Inflammatory macrophage treated with lipopolysaccharide for 1 hour (primary cell): ENCODE measurements at places on chromosomes 2 and 18.

- DNase-seq = no peak
These were observed 355.1 kb upstream of the ZC3H15 start for GRCh38 chr2:186130748-186131641.

GRCh38 chr2:126345691-126346090 lies 310.3 kb upstream of the GYPC start:
- DNase-seq = no peak

GRCh38 chr2:168241208-168241607 lies 6.2 kb downstream of the STK39 start:
- DNase-seq = no peak

GRCh38 chr18:58845928-58846724 lies 18.6 kb upstream of the ZNF532 start:
- DNase-seq = no peak

DNA sequence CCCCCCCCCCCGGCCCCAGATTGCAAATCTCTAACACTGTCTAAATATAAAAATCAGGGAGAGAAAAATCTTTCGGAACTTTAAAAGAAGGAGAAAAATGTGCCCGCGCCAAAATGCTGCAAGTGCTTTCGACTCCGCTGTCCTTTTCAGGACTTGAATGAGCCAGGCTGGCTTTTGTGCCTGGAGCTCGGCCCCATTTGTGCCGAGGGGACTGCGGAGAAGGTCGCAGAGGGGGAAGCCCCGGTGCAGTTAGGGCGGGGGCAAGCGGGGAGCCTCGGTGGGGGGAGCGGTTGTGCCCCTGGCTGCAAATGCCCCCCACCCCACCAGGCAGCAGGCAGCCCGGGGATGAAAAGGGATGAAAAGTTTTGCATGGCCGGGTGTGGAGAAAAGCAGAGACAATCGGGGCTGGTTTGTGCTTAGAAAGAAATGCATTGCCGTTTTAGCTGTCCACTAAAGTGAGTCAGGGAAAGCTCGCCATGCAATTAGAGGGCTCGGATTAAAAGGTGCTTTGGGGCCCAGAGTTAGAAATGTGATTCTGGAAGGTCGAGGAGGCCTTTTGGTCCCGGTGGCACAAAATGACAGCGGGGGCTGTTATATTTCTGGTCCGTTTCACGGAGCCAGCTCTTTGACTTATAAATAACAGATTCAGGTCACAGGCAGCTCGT lies 1.6 kb downstream of the INHBB start:
- no peak for DNase-seq

DNA sequence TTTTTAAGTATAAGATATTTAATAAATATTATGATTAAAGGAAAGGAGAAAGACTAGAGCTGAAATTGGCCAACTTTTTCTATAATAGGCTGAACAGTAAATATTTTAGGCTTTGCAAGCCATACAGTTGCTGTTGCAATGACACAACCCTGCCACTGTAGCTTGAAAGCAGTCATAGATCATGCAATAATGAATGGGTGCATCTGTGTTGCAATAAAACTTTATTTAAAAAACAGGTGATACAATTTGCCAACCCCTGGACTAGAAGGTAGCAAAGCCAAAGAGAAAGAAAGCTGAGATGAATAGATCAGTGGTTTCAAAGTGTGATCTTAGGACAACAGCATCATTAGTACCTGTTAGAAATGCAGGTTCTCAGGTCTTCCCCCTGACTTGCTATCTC lies 219.1 kb downstream of the SETBP1 start:
- no peak for DNase-seq

DNA sequence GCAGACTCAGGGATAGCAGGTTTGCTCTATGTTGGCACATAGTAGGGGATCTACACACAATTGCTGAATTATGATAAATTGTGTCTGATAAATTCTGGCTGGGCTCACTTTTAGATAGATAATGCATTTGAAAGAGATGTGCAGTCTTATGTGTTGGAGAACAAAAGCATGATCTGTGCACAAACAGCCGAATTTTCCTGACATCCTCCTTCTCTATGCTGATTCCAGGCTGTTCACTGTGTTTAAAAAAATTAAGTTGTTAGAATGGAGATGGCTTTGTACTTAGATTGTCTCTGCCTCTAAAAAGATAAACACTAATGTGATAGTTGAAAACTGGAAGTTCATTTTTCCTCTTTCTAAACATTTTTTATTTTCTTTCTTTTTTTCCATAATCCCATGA lies 2.1 kb downstream of the CERS6 start:
- no peak for DNase-seq

DNA sequence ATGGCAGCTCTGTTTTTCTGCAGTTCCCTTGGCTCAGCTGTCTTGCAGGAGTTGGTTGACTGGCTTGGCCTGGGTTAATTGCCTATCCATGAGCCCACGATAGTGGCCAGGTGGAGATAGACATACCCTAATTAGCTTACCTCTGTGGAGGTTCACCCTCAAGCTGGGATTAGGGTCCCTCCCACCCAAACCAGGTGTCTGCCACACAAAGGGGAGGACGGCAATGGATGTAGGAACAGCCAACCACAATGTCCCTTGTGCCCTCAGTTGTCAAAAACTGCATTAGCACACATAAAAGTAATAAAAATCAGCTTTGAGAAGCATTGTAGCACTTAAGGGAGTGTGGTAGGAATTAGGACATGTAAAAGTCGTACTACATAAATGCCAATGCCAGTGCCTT lies 4.2 kb downstream of the CYP27A1 start:
- DNase-seq = no peak

DNA sequence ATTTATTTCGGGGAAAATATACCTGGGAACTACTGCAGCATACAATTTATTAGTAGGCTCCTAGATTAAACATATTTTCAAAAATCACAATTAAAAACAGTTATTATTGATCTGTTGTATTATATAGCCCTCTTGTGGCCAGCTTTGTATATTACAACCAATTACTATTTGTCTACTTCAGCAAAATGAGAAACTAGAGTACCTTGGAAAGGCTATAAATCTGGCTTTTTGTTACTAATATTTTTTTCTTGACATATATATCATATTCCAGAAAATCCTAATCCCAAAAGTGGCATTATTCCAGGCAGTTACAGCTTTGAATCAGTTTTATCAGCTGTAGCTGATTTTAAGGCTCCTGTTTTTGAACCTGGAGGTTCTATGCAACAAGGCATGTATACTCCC lies 101.2 kb downstream of the UBR3 start:
- peak; percentile 68 for DNase-seq

DNA sequence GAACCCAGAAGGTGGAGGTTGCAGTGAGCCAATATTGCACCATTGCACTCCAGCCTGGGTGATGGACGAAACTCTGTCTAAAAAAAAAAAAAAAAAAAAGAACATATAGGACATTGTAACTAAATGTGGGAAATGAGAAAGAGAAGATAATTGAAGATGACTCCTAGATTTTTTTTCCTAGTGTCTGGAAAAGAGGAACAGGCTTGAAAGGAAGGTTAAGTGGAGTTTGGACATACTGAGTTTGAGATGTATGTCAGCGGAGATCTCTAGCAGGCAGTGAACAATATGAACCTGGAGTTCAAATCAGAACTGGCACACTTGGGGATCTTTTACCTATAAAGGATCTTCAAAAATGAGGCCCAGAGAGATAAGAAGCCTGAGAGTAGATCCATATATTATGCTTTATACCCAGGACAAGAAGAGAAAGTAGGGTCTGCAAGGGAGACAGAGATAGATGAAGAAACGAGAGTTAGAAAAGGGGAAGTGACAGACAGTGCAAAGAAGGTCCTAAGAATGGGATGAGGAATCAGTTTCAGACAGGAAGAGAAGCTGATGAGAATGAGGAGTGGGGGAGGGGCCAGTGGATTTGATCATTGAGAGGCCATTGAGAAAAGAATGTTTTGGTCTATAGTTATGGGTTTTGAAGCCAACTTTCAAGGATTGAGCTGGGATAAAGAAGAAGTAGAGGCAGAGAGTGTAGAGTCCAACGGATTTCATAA lies 46.9 kb upstream of the CD28 start:
- DNase-seq = peak; percentile 70

DNA sequence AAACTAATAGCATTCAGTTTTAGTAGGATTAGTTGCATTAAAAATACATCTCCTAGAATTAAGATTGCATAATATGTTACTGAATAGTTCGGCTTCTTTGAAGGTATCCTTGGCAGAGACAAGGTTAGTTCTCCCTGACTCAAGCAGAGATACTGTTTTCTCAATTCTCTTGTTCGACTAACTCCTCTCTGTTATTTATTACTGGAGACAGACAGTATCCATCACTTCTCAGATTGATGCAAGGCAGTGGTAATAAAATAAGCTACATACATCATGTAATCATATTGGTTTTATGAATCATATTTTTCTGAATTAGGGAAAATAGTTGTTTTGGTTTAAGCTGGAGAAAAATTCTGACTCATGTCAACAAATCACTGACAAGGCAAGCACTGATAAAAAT lies 134.8 kb downstream of the SLC8A1 start:
- no peak for DNase-seq

- no peak for DNase-seq
These were observed 101.8 kb upstream of the NPAS2 start for GRCh38 chr2:100718065-100718629.

- no peak for DNase-seq
These were observed 25.6 kb upstream of the GTF2A1L start for GRCh38 chr2:48592067-48592466.

GRCh38 chr18:57920036-57920435 lies 116.9 kb upstream of the ATP8B1 start:
- no peak for DNase-seq

- DNase-seq = no peak
These were observed 625.6 kb downstream of the EPHA4 start for GRCh38 chr2:220946552-220946951.

- no peak for DNase-seq
These were observed 1018.9 kb upstream of the ZEB2 start for GRCh38 chr2:145538661-145539350.

GRCh38 chr18:58196881-58197872 lies 153.2 kb downstream of the NEDD4L start:
- no peak for DNase-seq

- no peak for DNase-seq
These were observed 68.1 kb upstream of the CTAGE1 start for GRCh38 chr18:22485808-22486244.

DNA sequence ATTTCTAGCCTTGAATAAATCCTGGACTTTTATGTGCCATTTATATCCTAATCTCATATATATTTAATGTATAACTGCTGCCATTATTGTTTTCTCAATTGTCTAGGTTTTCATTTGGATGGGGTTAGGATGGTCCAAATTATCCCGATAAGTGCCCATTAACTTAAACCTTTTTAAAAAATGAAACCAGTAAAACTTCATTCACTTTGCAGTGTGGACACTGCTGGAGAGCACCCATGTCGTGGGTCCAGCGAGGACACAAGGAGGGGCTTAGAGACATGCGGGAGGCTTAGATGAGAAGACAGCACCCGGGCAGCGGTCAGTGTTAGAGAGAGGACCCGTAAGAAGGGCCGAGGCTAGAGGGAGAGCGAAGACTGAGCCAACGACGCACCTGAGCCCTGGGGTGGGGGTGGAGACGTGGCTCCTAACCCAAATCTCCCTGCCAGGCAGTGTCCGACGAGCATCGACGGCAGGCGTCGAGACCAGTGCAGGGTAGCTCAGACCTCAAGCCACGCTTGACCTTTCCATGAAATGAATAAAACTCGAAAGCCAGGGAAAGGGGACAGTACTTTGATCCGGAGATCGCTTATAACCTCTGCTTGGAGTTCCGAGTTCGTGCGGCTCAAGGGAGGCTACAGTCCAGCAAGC lies 9.0 kb upstream of the EN1 start:
- no peak for DNase-seq

DNA sequence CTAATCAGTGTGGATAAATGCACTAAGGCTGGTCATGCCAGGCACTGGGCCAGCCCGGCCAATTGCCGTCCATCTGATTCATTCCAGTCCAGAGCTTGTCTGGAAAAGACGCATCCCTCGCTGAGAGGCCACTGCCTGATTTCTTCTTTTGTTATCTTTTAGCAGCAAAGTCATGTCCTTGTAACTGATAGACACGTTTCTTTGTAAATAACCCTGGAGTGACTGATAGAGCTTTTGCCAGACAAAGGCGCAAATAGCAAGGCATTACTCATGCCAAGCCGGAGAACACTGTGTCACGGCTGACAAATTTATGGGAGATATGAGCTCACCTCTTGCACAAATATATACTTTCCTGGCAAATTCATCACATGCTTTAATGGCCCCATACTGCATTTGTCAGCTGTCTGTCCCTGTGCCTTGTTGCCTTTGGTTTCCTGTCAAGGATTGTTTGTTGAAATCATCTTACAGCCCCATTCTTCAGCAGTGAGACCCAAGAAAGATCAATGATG lies 164.4 kb downstream of the ETAA1 start:
- no peak for DNase-seq

- no peak for DNase-seq
These were observed 33.8 kb upstream of the HNRNPA3 start for GRCh38 chr2:177178797-177179196.

DNA sequence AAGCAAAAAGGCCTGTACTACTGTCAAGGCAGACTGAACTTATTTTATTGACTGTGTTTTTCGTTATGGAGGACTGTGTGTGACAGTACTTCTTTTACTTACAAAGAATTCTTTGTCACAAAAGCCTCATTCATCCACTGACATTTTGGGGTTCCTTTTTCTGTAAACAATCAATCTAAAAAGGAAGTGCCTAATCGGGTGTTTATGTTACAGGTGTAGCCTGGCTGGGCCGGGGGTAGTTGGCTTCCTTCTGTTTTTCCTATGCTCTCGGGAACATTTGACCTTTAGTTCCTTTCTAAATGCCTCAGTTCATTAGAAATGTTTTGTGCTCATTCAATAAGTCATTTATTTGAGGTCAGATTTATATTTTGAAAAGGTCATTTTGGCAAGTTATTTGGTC lies 8.3 kb downstream of the ZCCHC2 start:
- no peak for DNase-seq

GRCh38 chr2:141957827-141958450 lies 172.9 kb downstream of the LRP1B start:
- DNase-seq = no peak

DNA sequence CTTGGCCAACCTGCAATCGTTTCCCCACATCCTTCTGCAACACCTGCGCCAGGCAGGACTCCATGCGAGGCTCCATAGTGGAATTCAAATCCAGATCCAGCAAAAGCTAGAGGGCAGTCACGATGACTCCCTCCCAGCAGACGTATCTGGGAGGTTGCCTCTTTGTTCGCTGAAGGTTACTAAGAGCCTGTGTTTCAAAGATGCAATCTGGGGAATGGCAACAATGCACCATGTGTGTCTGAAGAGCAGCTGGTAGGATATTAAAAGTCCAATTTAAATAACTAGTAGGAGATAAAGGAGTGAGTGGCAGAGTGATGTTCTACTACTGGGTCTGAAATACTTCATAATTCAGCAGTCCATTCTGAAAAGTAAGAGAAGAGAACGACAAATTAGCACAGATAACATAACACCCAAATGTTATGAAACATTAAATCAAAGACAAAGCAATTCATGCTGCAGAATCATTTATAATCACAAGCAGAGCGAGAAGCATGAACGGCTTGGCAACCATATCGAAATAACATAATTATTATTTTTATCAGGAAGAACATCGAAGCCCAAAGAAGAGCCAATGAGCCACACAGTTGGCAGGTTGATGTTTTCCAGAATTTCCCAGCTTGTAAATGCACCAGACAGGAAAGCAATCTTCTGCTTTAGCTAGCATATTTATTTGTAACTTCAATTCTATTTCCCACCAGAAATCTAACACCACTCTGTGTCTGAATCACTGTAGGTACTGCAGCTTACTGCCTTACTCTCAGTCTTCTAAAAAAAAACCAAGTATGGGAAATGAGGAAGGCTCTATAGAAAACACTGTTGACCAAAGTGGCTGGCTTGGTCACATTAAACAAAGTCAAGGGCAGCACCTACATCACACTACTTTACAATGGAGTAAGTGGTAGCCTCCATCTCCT lies 43.2 kb downstream of the CLASP1 start:
- DNase-seq = no peak
